ENCODE measurements at places on chromosomes 1 and 21.
A peak's percentile ranks its signal among the peaks of the same experiment; 100 is the strongest.

- DNase-seq, result no peak
These were observed 1.2 kb downstream of the GPR88 start for GRCh38 chr1:100538913-100539835.

DNA sequence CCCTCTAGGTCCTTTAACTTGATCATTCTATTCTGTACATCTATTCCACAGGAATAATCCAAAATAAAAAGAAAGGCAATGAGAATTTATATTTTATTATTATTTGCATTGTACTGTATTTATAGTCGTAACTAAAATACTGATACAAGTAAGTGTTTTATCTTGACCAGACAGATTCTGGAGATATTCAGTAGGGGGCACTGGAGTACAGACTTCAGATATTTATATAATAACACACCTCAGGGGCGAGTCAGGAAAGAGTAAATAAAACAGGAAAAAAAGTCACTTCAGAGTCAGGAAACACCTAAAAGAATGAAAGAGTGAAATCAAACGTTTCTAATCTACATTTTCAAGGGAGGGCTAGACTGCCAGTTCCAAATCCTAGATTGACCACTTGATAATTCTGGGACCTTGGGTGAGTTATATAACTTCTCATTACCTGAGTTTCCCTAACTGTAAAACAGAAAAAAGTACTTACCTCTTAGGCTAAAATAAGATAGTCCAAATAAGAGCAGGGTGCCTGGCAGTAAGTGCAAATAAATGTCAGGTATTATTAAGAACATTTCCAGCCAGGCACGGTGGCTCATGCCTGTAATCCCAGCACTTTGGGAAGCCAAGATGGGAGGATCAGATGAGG, 31.1 kb upstream of the MTF1 start:
- DNase-seq, result peak; percentile 18

DNA sequence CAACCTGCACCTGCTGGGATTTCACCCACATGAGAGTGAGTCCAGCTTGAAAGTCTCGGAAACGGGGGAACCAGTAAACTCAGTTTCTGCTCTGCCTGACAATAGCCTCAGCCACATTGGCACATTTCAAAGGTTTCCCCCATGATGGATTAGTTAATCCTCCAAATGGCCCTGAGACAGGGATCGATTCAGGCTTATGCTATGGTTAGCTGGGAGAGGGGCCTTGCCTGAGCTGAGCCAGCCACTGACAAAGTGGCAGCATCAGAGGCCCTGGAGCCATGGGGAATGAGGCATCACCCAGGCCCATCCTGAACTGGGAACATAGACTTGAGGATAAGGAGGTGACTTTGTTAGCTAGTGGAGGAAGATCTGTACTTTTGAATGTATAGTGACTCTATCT, 2.9 kb upstream of the CLSTN1 start:
- DNase-seq, result no peak

DNA sequence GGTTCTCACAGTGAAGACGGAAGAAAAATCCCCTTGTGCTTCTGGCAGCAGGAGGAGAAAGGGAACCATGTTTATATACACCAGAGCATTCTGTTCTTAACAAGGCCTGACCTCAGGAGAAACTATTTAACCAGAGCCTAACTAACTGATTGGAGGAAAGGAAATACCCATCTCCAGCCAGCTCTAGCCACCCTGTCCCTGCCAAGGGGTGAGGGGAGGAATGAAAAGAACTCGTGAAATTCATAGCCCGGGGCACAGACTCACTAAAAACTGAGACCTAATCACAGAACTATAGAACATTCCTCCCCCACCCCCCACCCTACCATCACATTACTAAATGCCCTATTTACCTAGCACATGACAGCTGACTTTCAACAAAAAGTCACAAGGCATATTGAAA, 65.0 kb downstream of the KCNH1 start:
- DNase-seq, result no peak

DNA sequence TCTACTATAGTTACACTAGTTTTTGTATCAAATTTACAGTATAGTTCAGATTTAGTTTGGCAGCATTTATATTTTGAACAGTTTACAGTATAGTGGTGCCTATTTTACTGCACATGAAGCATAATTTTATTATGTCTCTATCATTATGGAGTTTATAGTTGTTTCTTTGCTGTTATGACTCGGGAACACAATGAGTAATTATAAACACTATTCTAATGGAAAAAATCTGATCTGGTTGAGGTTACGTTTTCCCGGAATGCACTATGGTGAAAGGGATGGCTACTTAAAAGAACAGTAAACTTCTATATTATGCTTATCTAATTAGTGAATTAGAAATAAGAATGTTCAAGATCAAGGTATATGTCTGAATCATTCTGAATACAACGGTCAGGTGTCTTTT, 10.6 kb downstream of the LCA5L start:
- DNase-seq, result no peak

DNA sequence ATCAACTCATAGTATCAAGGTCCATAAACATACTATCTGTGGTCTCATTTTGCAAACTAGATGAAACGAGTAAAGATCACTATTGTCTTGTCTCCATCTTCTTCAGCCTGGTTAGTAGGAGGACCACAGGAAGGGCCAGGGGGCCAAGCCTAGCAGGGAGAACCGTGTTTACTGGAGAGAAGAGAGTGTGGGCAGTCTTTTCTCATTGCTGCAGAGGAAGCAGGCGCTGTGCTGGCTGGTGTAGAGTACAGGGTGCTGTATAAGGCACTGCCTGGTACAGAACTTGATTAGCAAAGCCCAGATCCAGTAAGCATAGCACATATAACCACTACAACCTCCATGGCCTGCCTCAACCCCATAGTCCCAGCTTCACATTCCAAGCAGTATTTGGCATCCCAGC, 10.0 kb upstream of the B4GALT3 start:
- no peak for DNase-seq

- DNase-seq, result no peak
These were observed 253.2 kb downstream of the NPHP4 start for GRCh38 chr1:5738911-5739462.

- DNase-seq, result no peak
These were observed 45.1 kb upstream of the TRAPPC10 start for GRCh38 chr21:43966946-43967512.
